Stimulated activated CD8-positive, alpha-beta memory T cell treated with anti-CD3 and anti-CD28 coated beads, Interleukin-15, amount 100 ng/mL, for 1 hour (primary cell): ENCODE measurements at places on chromosomes 2 and 18.

DNA sequence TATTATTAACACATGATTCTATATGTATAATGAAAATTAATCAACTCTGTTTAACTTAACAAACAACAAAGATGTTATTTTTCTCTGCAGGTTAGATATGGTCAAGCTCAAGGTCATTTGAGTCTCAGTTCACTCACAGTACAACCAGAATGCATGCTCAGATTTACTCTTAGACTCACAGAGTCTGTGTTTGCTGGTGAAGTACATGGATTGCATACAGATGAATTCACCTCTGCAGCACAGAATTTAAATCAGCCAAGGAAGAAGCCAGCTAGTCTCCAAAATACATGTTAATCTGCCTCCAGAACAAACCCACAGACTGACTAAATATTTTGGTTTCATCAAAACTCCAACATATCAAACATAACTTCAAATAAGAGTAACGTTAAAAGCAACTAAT lies 424.5 kb downstream of the RAD51AP2 start:
- DNase-seq = no peak

- DNase-seq = no peak
Observed at GRCh38 chr2:109497911-109498870, 115.6 kb downstream of the SEPTIN10 start.

DNA sequence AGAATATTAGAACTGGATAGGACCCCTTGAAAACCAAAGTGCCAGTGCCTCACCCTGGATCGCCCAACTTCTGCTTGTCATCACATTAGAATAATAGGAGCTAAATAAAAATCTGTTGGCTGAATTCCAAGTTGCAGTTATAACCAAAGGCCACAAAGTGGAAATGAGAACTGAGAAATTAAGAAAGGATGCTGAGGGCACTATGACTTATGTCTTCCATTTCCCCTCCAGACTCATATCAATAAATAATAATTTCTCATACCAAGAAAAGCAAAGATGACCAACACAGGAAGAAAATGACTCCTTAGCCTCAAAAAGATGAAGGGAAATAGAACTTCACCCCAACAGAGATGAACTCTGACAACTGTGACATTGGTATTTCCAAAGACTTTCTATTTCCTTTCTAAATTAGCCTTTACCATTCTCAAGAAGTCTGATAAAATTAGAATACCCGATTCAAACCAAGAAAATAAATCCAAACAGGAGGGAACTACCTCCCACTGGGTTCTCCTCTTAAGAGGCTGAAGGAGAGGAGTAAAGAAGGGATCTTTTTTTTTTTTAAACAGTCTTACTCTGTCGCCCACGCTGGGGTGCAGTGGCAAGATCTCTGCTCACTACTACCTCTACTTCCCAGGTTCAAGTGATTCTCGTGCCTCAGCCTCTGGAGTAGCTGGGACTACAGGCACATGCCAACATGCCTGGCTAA lies 46.5 kb upstream of the EPG5 start:
- no peak for DNase-seq

DNA sequence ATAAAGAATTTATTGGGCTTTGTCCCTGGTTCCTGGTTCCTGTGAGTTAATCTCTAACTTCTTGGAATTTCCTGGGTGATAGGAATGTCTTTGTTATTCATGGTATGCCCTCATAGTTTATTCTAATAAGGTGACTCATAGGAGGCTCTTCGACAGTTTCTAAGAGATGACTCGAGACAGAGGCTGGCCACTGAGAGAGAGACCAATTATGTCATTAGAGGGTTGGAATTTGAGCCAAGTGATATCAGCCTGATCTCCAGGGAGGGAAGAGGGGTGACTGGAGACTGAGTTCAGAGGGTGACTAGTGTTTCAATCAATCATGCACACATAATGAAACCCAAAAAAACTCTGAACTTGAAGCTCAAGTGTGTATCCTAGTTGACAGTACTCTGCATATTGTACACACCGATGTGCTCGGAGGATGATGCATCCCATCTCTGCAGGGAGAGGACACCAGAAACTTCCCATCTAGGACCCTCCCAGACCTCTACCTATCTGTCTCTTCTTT lies 185.7 kb downstream of the MTCL1 start:
- DNase-seq = no peak

DNA sequence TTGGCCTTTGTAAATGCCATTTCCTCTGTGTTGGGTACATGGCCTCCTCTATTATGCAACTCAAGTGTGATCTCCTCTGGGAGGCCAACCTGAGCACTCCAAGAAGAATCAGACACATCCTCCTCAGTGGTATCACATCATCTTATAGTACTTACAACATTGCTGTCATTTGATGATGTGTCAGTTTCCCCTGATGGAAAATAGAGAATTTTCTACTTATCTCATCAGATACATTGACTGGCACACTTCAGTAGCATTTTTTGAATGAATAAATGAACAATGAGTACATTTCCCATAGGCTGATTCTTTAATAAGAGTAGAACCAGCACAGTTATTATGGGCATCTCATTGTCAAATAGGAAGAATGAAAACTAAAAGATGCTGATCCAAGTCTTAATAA lies 86.6 kb upstream of the NXPH2 start:
- DNase-seq = no peak

GRCh38 chr2:238996331-238997136 lies 148.6 kb downstream of the TWIST2 start:
- DNase-seq = no peak

DNA sequence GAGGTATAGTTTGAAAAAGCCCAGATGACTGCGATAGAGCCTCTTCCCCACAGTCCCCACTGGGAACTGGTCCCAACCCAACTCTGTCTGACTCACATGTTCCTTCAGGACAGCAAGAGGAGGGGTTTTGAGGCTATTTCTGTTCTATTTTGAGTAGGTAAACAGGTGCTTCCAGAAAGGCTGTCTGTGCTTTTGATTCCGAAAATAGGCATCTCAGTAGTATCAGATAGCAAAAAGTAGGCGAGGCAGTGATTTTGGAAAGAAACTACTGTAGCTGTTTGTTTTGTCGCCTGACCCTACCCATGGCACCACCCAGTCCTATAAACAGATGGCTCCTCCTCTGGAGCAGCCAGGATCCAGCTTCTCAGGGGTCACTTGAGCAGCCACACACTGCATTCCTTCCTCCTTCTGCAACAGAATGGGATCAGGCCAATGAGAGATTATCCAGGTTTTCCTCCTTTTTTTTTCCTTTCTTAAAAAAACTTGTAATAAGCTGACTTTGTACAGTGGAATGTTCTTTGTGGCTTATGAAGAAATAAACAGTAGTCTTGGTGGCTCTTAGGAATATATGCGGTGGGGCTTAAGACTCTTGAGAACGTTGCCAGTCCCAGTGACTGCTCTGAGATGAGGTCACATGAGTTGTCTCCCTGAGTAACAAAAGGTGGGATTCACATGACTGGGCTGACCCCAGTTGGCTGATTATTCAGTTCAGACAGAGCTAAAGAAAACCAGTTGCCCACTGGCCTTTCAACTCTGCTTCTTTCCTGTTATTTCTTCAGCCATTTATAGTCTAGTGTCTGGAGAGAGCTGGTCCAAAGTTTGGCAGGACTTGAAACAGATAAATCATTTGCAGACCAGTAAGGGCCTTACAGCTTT lies 98.6 kb downstream of the KCNS3 start:
- DNase-seq = no peak

DNA sequence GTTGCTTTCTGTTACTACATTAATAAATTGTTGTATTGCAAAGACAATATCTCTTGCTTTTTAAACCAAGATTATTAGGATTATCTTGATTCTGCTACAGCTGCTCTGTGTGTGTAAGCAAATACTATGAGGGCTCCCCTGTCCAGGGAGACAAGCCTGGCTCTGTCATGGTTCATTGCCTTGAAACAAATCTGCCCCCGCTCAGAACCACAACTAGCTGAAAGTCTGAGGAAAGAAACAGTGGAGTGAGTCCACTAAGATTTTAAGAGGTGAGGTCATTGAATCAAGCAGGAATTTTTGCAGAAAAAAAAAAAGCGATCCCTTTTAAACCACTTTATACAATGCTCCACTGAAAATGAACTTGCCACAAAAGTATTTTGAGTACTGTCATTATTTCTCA lies 30.8 kb upstream of the LRRTM4 start:
- DNase-seq = no peak

- DNase-seq = no peak
Observed at GRCh38 chr2:203286532-203286931, 41.7 kb upstream of the ABI2 start.

DNA sequence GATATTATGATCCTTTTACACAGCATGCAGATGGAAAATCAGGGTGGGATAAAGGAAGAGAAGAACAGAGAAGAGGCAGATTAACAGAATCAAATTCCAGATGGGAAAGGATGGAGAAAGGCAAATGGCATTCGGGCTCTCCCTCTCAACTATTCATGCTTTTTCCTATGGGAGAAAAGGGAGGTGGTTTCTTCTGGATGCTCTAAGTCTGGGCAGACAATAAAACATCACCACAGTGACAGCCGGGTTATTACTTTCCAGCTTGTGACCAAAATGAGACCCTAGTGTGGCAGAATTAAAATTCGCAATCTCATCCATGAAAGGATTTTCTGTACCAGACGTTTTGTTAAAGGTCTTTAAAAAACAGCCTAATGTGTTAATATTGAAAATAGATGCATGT lies 440.7 kb downstream of the RND3 start:
- no peak for DNase-seq

DNA sequence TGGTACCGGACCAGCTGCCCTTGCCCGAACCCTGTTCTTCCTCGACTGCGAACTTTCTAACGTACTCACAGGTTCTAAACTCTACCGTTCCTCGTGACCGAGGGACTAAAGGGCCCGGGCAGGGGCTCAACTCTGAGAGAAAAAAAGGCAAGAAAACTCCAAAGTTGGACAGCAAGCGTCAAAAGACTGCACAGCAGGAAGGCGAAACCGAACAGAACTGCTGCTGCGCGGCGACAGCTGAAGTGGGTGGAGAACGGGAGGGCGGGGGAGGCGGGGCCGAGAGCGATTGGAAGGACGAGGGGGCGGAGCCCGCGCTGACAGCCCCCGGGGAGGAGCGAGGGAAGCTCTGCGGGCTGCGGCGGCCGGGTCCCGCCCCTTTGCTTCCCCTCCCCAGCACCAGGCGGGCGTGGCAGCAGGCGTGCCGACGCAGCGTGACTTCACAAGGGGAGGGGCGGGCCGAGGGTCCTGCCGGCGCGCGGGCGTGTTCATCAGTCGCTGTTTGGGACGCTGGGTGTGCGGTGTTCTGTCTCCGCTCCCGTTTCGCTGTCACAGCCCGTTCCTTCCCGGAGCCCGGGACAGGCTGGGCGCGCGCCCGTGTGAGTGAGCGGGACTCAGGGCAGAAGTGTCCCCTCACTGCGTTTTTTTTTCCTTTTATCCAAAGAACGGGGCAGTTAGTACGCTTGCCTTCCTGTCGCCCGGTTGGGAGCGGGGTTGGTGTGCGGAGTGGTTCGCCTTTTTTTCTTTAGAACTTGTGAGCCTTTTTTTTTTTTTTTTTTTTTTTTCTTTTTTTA lies at the start of gene NABP1:
TSS of gene NABP1 (plus strand) at position 491 of the 791 bp plus-strand sequence. CDS start 479 bp downstream, outside the sequence.
- DNase-seq = peak; percentile 94

- no peak for DNase-seq
Observed at GRCh38 chr2:183996825-183997793, 601.2 kb upstream of the ZNF804A start.

GRCh38 chr2:237732070-237732469 lies 66.5 kb upstream of the RBM44 start:
- no peak for DNase-seq

DNA sequence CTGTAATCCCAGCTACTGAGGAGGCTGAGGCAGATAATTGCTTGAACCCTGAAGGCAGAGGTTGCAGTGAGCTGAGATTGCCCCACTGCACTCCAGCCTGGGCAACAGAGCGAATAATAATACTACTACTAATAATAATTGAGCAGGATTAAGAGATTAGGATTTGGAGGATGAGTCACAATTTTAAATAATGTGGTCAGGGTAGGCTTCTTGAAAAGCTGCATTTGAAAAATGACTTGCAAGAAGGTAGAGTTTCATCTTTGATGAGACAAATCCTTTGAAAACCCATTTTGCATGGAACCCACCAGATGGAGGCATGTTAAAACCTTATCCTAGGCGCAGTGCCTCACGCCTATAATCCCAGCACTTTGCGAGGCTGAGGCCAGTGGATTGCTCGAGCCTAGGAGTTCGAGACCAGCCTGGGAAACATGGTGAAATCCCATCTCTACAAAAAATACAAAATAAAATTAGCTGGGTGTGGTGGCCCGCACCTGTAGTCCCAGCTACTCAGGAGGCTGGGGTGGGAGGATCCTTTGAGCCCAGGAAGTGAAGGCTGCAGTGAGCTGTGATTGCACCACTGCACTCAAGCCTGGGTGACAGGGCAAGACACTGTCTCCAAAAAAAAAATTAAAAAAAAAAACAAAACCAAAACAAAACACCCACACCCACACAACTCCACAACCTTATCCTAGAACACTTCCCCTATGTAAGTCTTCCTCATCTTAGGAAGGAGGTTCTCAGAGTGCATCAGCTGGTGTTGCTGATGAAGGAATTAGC lies 3.3 kb upstream of the ATP8B1 start:
- DNase-seq = no peak

GRCh38 chr2:63023444-63023843 lies 27.2 kb upstream of the OTX1 start:
- DNase-seq = no peak

DNA sequence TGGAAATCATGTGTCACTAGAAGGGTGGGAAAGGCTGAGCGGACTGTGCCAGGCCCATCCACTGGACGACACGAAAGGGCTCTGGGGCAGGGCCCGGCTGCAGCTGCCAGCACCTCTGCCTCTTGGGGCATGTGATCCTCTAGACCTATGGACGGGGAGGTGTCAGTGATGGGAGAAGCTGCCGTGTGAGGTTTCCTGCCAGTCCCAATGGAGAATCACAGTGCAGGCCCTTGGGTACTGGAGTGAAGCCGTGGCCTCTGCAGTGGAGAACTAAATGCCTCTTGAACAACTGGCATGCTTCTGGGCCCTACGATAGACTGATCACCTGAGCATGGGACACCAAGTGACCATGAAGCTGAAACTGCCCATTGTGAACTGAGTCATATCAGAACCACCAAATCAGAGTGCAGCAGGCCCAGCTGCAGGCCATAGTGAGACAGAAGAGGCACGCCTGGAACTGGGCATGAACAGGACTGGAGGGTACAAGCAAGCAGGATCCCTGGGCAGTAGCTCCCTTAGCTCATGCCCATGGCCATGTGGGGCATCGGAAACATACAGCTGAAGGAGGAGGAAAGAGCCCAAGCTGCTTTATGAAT lies 18.8 kb upstream of the RHOB start:
- no peak for DNase-seq

DNA sequence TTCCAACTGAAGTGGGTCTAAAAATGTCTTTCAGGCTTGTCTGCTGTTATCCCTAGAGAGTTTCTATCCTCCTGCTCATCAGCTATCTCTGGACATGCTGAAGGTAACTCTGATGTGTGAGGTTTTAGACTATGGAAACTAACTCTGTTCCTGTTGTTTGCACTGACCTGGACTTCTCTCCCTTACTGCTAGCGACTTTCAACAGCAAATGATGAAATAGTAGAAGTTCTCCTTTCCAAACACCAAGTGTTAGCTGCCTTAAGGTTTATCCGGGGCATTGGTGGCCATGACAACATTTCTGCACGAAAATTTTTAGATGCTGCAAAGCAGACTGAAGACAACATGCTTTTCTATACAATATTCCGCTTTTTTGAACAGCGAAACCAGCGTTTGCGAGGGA lies 26.9 kb downstream of the RMC1 start:
- no peak for DNase-seq

- no peak for DNase-seq
Observed at GRCh38 chr2:101768556-101769220, 71.2 kb downstream of the MAP4K4 start.
